ENCODE measurements at places on chromosomes 16 and 17. TPM values are rescaled to one million over a fixed set of nuclear protein-coding genes. Genes with fewer than 3 reads are reported as not detected.

The ABCC3 gene
- 187 TPM for total RNA-seq

The C16orf92 gene
- total RNA-seq = not detected

- DNase-seq = no peak
Measured at GRCh38 chr16:83733301-83733700, 74.5 kb upstream of the HSBP1 start.

- DNase-seq = no peak
Measured at GRCh38 chr16:74438492-74438979, 17.3 kb upstream of the CLEC18B start.

DNA sequence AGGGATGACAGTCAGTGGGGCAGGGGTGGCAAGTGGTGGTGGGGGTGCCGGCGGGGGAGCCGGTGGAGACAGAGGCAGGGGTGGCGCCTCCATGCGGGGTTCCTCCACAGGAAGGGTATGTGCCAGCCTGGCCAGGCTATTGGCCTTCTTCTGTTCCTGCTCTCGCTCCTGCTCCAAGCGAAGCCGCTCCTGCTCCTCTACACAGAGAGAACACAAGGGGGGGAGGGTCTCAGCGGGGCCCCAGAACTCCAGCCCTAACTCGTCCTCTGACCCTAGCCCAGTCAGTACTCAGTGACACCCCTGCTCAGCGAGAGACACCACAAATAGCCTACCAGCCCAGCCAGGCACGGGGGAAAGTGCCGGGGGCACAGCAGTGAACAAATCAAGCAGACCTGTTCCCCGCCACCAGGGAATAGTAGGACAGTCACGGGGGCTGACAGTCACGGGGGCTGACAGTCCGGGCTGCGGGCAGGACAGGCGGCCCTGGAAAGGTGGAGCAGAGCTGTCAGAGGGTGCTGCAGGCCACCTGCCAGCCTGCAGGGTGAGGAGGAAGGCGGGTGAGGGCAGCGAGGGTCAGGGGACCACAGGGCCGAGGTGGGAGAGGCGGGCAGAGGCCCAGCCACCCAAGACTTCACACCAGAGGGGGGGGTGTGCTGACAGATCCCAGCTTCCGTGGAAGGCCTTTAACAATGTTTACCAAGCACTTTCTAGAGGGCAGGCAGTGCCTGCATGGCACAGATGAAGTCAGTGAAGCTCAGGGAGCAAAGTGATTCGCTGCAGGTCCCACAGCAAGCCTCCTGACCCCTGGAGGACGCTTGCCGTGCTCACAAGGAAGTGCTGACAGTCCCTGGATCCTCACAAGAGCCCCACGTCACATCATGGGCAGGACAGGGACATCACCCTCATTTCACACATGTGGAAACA lies 5.3 kb downstream of the MNT start:
- DNase-seq = peak; percentile 66

GRCh38 chr16:27444015-27444414 lies 42.0 kb downstream of the IL21R start:
- DNase-seq = no peak

DNA sequence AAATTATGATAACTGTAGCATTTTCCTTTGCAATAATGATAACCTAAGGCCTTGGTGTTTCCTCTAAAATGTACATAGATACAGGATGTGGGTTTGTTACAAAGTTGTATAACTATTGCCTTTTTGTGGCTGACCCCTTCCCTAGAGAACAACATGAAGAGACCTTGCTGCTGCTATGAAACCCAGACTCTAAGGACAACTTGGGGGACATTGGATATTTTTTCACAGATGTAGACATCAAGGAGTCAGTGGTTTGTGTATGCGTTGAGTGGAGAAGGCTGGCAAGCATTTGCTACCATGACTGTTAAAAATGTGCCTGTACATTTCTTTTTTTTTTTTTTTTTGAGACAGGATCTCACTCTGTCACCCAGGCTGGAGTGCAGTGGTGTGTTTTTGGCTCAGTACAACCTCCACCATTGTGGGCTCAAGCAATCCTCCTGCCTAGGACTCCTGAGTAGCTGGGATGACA lies 12.3 kb downstream of the HMOX2 start:
- no peak for DNase-seq

DNA sequence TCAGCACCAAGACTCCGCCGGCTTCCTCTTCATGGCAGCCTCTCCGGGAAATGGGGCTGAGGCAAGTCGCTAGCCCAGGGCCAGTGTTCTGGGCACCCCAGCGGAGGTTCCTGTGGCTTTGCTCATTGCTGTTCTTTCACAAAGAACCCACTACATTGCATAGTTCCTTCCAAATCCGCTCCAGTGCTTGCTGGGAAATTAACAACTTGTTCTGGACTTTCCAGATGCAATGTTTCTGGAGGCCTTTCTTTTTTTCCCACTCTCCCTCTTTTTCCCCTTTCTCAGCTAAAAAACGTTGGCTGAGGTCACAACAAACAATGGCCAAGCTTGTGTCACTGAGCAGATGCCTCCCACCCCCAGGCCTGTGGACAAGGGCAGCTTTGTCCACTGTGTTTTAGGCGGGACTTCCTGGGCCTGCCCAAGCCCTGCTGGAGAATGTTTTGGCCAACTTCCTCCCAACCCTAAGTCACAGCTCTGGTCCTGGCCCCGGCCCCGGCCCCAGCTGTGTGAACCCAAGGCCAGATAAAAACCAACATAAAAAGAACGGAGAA lies 131.5 kb upstream of the RCVRN start:
- peak; percentile 42 for DNase-seq

DNA sequence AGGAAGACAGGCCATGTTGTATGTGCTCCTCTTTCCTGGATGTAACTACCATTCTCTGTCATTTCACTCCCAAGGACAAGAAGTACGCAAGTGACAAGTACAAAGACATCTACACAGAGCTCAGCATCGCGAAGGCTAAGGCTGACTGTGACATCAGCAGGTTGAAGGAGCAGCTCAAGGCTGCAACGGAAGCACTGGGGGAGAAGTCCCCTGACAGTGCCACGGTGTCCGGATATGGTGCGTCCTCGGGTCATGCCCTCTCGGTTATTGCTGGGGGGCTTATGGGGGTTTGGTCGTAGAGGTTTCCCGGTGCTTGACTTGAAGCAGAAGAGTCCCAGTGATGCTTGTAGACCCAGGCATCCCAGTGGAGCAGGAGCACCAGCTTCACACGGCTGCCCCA lies 29.0 kb downstream of the PLD6 start:
- DNase-seq = no peak

DNA sequence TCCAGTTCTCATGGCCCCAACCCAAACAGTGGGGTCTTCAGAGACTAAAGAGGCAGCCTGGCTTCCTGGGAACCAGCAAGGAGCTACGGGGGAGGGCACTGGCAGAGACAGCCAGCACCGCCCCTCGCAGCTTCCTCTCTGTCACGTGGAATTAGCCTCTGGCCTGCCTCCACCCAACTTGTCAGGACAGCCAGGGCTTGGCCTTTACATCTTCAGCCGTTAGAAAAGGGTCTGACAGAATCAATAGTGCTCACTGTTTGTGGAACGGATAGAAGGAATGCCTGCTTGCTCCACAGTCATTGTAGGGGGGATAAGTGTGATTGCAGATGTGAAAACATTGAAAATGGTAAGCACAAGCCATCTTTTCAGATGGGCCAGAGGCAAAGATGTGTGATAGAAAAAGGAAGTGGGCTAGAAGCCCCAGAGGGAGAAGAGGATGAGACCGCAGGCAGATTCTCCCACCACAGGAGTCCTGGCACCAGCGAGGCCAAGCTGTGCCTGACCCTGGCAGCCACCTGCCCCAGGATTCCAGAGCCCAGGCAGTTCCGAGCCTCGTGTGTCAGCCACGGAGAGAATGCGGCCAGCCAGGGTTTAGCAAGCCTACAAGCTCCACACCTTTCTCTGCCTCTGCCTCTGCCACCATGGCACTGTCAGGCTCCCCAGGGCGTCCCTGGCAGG lies 18.6 kb downstream of the GRIN2C start:
- DNase-seq = peak; percentile 49
